Fibroblast of skin of right biceps (primary cell): ENCODE measurements at places on chromosomes 7 and 10.
A peak's percentile ranks its signal among the peaks of the same experiment; 100 is the strongest.

GRCh38 chr10:124697837-124698544, 46.2 kb downstream of the FAM53B start:
- DNase-seq, result peak; percentile 16

DNA sequence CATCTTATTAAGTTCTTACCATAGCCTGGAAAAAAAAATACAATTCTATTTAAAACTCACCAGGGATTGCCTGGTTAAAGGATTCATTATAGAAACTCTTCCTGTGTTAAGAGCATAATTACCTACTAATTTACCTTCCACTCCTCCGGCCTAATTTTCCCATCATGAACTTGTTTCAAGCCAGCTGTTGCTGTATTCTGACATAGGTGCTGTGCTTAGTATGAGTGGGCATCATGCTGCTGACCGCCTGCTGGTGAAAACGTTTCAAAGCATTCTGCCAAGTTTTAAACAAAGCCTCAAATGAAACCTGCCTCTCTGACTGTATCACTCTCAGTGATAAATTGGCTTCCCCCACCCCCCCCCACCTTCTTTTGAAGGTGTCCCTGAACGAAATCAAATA, 47.8 kb upstream of the KCNMA1 start:
- DNase-seq, result no peak

- no peak for DNase-seq
These were observed 81.8 kb downstream of the COBL start for GRCh38 chr7:51234609-51235308.

GRCh38 chr10:59175538-59176240, 754 bp upstream of the PHYHIPL start:
- DNase-seq, result no peak

GRCh38 chr10:116300542-116300941, 23.7 kb upstream of the CCDC172 start:
- DNase-seq, result no peak

- no peak for DNase-seq
These were observed 7.7 kb downstream of the SLC26A4 start for GRCh38 chr7:107668296-107668695.
